Thoracic aorta (tissue), 2 donors: ENCODE measurements at places on chromosomes 7 and 10.

GRCh38 chr7:139820089-139820488 is 9.0 kb upstream of the TBXAS1 start:
- no peak for DNase-seq

GRCh38 chr7:101739775-101740398 is 77.5 kb upstream of the CUX1 start:
- DNase-seq = no peak

DNA sequence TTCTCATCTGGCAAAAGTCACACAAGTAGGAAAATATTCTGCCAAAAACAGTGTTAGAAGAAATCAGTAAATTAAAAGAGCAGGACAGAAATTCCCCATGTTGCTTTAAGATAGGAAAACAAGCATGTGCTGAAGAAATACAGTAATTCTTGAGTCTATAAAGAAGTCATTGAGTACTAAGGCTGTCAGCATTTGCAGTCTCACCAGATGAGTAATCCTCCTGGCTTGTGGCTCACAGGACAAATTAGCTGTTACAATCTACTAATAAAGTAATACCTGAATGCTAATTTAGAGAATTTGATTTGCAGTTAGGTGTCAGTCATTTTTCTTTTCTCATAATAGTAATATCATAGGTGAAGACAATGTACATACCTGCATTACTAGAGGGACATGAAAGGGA is 1158.9 kb upstream of the CELF2 start:
- DNase-seq = no peak

DNA sequence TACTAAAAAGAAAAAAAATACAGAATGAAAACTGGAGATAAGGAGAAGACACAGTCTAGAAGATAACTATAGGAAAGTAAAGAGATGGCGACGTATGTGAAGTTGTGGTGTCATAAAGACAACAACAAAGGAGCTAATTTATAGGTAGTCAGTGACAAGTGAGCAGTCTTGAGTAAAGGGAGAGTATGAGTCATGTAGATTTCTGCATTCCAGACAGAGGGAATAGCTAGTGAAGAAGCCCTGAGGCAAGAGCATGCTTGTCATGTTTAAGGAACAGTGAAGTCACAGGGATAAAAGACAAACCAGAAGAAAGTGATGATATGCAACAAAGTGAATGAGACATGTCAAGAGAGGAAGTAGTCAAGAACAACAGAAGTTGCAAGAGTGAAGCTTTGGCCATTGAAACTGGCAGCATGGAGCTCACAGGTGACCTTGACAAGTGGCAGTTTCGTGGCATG is 2.3 kb upstream of the MIOS start:
- no peak for DNase-seq

- no peak for DNase-seq
Observed at GRCh38 chr7:85290269-85290668, 103.4 kb upstream of the SEMA3D start.

GRCh38 chr7:98992076-98992475 is 113.7 kb downstream of the TRRAP start:
- DNase-seq = no peak

- no peak for DNase-seq
Observed at GRCh38 chr10:112279433-112279832, 3.8 kb upstream of the TECTB start.

GRCh38 chr7:103071000-103071399 is 3.6 kb downstream of the FBXL13 start:
- no peak for DNase-seq

DNA sequence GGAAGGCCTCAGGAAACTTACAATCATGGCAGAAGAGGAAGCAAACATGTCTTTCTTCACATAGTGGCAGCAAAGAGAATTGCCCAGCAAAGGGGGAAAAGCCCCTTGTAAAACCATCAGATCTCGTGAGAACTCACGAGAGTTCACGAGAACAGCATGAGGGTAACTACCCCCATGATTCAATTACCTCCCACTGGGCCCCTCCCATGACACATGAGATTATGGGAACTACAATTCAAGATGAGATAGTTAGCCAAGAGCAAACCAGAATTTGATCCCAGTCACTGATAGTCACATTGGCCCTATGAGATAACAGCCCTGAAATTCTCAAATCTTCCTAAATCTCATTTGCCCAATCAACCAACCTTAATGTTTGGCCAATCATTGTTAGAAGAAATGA is 18.2 kb upstream of the ITPRID1 start:
- no peak for DNase-seq

DNA sequence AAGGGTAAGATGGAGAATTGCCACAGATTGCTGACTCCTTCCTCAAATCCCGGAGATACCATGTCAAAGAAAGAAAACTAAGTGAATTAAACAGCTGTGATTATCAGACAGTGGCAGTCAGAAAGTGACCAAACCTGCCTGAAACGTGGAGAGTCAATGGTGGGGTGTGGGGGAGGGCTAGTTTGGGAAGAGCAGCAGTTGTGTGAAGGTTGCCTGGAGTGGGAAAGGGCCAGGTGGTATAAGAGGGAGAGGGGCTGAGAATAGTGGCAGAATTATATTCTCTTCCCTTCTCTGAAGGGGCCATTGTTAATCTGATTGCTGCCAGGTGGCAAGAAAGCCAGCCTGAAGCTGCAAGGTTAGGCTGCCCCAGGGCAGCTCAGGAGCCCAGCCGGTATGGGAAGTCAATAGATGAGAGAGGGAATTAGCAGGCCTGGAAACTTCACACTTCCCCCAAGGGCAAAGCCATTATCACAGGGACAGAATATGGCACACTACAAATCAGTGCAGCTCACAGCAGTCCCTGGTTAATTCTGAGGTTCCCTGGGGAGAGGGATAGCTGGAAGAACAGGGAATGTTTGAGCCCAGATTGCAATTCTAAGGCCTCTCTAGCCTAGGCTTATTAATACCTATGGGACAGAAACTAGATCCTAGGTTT is 83.9 kb upstream of the ITGB1 start:
- DNase-seq = no peak

- DNase-seq = no peak
Observed at GRCh38 chr10:89207801-89208551, 859 bp upstream of the CH25H start.

- DNase-seq = no peak
Observed at GRCh38 chr10:131453721-131454634, 142.5 kb upstream of the TCERG1L start.

DNA sequence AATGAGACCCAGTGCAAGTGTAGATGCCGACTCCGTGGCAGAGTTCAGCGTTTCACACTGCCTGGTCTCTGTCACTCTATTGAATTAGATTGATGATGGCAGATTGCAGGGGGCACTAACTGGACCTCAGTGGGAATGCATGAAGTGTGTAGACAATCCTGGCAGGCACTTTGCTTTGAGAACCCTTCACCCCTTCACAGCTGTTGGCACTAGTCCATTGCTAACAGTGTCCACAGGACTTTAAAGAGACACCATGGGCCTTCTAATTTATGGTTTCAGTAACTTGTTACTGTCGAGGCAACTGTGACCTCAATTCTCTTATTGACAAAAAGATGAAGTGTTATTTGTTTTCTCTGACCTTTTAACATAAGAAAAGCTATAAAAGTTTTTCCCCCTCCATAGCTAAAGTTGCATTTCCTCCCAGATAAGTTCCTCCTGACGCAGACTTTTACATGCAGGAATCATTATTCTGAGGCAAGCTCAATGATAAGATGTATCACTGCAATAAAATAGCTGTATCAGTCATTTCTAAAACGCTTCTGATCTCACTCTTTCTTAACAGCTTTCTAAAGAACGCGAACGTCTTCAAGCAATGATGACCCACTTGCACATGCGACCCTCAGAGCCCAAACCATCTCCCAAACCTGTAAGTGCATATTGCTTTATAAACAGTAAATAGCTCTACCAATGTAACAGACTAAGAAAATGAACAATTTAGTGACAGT is 238.9 kb downstream of the FOXP2 start:
- DNase-seq = no peak

DNA sequence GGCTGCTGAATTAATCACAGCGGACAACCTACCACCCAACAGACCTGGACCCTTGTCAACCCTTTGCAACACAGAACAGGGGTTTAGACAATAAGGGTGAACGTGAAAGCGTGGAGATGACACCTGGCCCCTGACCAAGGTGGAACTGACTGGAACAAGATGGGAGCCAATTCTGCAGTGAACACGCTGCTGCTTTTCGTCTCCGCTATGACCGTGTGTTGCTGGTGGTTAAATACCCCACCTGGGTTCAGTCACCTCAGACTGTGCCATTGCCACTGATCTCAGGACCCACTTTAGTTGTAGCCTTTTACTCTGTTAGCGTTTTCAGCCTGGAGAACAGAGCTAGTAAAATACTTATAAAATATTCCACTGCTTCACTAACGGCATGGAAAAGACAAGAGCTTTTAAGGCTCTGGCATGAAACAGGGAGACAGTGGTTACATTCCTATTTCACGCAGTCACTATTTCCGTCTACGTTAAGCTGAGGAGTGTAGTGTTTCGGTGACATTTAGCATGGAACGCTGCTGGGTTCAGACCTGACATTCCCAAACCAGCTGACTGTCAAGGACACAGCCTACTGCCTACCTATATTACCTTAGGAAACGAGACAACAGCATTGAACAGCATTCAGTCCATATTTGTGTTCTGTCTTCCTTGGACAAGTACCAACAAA is 119.5 kb upstream of the PRSS1 start:
- DNase-seq = no peak

DNA sequence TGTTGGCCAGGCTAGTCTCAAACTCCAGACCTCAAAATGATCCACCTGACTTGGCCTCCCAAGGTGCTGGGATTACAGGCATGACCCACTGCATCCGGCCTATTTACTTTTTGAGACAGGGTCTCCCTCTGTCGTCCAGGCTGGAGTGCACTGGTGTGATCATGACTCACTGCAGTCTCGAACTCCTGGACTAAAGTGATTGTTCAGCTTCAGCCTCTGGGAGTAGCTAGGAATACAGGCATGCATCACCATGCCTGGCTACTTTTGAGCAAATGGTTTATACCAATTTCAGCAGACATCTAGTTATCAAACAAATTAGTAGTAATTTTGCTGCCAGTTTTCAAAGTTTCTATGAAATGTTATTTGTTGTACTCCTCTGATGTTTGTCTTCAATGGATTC is 2.2 kb upstream of the WAC start:
- no peak for DNase-seq

- DNase-seq = no peak
Observed at GRCh38 chr10:132665946-132666704, 119.8 kb downstream of the NKX6-2 start.

- no peak for DNase-seq
Observed at GRCh38 chr10:129945941-129946760, 17.9 kb downstream of the EBF3 start.

DNA sequence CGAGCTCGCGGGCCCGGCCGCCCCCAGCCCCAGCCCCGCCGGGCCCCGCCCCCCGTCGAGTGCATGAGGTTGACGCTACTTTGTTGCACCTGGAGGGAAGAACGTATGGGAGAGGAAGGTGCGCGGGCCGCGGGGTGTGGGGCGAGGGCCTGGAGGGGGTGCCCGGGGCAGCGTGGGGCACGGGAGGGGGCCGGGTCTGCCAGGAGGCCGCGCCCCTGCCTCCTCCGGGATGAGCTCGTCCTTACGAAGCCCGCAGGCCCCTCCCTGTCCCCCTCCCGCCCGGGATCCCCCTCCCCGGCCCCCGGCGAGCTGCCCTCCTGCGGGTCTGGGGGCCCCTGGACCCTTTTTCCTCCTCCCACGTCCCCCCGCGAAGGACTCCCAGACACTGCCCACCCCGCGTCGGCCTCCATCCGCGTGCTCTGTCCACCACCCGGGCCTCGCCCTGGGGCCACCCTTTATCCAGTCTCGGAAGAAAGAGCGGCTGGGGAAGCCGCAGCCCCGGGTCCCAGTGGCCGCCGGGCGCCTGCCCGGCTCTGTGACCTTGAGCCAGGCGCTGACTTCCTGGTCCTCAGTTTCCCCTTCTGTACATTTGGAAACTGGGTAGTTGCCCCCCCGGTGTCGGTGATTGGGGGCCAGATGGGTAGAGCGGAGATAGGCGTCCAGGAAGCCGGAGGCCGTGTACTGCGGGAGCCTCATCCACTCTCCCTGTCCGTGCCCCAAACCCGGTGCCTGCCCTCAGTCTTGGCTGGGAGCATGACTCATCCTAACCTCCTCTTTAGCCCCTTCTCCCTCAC is 521 bp downstream of the LIMK1 start:
- no peak for DNase-seq

- no peak for DNase-seq
Observed at GRCh38 chr10:98673171-98673782, 226.5 kb upstream of the HPS1 start.

- DNase-seq = no peak
Observed at GRCh38 chr10:70890917-70891431, 2.6 kb upstream of the PCBD1 start.
